Mucosa of gallbladder (tissue), 1 donor: ENCODE measurements at places on chromosomes 16 and 17.

GRCh38 chr16:6133009-6133557 is 1035.5 kb upstream of the EEF2KMT start:
- no peak for DNase-seq

DNA sequence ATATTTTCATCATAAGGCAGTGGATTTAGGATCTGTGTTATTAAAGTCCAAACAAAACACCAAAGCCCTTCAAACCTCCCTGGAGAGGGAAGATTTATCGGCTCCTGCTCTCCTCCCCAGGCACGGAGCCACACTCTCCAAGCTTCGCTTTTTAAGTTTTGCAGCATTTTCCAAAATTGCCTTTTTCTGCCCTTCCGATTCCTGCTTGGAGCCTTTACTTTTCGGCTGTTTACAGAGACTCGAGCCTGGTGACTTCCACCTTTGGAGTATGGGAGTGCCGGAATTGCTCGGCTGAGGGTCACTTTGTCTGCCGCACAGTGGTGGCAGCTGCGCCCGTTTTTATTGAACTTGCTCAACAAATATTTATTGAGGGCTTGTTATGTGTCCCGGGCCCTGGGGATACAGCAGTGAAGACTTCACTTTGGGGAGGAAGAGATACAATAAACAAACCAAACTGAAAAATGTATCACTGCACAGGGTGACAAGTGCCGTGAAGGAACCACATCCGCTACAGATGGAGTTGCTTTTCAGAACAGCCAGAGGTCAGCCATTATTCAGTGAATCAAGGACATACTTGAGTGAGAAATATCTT is 185.5 kb downstream of the NTN1 start:
- DNase-seq: no peak

- DNase-seq: no peak
These were observed 15.3 kb upstream of the PSMD7 start for GRCh38 chr16:74281300-74281699.

DNA sequence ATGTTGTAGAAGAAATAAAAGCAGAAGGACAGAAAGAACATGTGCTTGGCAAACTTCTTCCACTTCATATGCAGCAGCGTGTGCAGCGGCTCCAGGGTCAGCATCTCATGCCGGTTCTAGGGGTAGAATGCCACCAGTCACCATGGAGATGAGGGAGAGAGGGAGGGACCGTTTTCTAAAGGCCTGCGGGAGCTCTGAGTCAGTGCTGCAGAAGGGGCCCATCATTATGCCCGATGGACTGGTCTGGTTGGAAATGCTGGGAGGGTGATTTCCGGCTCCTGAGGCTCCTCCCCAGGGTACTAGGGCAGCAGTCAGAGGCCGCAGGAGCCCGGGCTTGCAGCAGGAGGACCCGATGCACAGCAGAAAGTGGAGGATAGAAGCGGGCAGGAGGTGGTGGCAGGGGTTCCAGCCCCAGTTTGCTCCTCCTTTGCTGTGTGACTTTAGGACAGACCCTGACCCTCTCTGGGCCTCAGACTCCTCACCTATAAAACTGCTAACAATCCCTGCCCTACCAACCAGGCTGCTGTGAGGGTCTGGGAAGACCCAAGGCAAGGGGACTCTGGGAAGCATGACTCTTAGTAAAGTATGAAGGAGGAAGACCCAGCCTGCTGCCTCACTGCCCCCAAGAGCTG is 28.6 kb downstream of the TRPV3 start:
- no peak for DNase-seq

GRCh38 chr17:4544135-4544950 is 10.8 kb downstream of the MYBBP1A start:
- DNase-seq: no peak

GRCh38 chr17:54948380-54948779 is 20.1 kb downstream of the COX11 start:
- no peak for DNase-seq

DNA sequence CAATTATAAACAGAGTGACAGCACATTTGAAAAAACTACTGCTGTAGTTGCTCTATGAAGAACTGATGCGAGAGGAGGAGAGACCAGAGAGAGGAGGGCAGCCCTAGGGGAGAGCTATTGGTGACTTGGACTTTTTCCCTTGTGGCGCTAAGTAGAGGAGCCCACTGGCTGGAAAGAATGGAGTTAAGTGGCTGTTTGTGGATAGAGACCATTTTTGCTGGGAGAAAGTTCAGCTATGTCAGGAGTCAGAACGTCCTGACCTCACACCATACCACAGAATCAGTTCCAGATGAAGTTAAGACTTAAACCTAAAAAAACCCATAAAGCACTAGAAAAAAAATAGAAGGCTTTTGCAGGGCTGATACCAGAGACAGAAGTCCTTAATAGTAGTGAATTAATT is 2.0 kb downstream of the POLR2A start:
- no peak for DNase-seq

DNA sequence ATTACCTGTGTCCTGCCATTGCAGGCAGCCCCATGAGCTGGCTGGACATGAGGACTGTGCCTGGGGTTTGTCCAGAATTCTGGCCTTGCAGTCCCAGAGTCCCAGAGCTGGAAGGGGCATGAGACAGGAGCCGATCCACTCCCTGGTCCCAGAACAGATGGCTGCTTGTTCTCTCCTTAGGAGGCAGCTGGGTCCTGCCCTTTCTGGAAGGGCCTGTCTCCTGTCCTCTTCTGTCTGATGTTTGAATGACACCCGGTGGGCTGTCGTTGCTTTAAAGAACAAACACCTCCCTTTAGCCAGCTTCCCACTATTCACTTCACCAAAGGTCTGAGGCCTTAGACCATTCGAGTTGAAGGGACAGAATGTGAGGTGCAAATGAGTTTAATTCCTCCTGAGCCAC is 63.8 kb downstream of the RAP1GAP2 start:
- no peak for DNase-seq

DNA sequence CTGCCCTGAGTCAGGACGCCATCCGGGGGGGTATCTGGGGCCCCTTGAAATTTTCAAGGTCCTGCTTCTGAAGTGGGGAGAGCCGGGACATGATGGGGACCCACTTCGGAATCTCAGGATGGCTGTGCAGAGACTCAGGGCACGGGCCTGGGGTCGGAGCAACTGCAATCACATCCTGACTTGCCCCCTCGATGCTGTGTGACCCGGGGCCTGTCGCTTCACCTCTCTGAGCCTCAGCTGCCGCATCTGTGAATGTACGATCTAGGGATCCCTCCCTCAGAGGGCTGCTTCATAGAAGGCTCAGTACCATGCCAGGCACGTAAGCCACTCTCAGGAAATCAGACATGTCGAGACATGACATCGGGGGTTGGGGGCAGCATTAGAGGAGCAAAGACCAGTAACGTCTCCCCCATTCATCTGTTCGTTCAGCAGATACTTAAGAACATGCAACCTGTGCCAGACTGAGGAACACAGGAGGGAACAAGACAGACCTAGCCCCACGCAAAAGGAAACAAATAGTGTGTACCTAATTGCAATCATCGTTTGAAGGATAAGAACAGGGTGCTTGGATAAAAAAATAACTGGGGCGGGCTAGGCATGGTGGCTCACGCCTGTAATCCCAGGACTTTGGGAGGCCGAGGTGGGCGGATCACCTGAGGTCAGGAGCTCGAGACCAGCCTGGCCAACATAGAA is 229.6 kb downstream of the PARN start:
- no peak for DNase-seq

- no peak for DNase-seq
These were observed 15.1 kb downstream of the GJD3 start for GRCh38 chr17:40349477-40349894.

- DNase-seq: no peak
These were observed 17.7 kb downstream of the LITAFD start for GRCh38 chr16:8899709-8900317.

DNA sequence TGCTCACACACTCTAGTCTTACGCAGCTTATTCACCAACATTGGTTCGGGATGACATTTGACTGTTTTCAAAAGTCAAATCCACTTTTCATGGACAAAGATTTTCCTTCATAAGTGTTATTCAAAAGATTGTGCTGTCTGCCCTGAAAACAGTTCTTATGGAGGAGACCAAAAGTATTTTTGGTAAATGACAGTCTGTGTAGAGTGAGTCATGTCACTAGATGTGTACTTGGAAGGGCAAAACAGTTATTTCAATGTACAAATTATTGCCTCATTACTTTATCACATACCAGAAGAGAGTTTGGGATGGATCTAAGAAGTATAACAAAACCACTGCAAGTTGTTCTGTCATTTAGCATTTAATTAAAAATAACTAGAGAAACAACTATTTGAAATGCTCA is 265.6 kb downstream of the CDH13 start:
- no peak for DNase-seq

GRCh38 chr16:84725481-84726078 is 25.8 kb downstream of the USP10 start:
- DNase-seq: no peak

DNA sequence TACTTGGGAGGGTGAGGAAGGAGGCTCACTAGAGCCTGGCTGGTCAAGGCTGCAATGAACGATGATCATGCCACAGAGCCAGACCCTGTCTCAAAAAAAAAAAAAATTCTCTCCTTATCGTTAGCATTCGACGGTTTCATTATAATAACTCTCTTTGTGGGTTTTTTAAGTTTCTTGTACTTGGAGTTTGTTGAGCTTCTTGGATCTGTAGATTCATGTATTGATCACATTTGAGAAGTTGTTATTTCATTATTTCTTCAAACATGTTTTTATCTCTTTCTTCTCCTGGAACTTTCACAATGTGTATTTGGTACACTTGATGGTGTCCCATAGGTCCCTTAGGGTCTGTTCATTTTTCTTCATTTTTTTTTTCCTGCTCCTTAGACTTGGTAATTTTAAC is 16.8 kb upstream of the ABCA3 start:
- DNase-seq: no peak

DNA sequence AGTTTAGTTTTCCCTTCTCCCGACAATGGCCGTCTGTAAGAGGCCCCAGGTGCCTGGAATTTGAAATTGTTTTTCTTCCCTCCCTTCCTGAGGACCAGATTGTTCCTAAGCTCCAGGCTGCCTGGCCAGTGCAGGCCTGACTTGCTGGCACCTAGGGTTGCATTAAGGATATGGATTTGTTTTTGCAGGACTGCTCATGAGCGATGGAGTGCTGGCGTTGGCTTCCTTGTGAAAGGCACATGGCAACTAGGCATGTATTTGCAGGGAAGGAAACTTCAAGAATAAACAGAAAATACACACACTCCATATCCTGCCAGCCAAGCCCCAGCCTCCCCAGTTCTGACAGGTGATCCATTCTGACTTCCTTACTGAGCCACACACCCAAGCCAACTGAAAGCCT is 25.5 kb upstream of the SOX9 start:
- no peak for DNase-seq

GRCh38 chr16:2955779-2956578 is 8.1 kb upstream of the KREMEN2 start:
- no peak for DNase-seq

DNA sequence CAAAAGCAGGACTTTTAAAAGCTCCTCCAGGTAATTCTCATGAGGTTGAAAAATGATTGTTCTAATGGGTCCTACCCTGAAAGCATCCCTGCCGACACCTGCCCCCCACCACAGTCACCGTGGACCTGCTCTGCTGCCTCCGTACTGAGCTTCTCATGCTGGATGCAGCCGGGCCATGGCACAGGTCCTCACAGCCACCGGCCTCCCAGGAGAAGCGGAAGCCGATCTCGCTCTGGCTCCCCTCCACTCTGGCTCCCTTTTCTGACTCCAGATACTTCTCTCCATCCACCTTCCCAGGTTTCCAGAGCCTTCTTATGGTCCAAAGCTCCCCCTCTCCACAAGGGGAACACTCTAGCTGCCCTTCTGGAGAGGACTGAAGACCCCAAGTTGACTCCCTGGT is 10.2 kb downstream of the RPRML start:
- no peak for DNase-seq

DNA sequence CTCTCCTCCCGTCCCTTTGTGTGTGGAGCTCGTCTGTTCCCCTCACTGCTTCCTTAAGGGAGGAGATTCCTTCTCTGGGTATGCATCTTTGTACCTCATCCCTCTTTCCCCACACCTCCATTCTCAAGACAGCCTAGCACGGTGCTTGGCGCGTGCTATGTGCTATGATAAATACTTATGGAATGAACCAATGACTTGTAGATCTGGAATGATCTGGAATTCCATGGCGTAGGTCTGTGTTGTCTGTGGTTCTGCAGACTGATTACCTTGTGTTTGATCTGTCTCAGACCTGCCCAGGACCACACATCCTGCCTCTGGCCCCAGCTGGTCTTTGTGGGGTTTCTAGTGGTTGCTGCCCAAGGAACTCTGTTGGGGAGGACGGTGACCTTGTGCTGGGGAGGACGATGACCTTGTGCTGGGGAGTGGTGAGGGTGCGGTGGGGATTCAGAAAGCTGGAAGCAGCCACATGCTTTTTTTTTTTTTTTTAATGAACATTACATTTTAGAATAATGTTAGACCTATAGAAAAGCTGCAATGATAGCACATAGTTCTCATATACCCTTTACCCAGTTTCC is 33.5 kb upstream of the ETV4 start:
- DNase-seq: no peak

DNA sequence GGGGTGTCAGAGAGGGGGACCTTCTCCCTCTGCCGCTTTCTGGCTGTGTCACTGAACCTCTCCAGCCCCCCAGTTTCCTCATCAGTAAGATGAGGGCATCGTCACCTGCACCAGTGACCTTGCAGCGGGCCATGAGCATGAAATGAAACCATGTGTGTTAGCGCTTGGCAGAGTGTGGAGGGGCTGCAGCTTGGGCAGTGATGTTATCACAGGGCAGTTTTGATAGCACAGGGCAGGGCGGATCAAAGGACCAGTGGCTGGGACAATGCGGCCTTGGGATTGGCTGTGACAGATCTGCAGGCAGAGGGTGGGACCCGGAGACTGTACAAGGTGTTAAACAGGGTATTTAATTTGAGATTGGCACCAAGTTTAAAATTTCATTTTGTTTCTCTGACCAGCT is 38.9 kb upstream of the NAT9 start:
- DNase-seq: no peak

DNA sequence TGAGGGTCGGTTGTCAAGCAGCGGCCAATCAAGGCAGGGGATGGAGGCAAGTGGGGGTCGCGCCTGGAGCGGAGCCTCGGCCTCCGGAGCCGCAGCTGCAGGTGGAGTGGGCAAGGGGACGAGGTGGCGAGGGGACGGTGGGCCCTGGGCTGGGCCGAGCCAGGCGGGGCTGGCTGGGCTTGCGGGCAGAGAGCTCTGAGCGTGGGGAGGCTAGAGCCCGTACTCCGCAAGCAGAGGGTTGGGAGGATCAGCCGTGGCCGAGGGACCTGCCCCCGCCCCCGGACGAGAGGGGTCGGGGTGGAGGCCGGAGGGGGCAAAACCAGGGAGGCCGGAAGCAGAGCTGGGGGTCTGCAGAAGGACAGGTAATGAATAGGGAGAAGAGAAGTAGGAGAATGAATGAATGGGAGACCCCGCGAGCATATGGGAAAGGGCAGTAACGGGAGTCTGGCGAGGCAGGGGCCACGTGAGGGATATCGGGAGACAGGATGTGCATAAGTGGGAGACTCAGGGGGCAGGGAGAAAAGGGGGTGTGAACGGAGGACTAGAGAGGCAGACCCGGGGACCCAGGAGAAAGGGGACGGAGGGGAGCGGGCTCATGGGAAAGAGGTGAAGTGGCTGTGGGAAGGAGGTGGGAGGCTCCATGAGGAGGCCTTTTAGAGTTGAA is at the start of gene KATNB1:
KATNB1 (plus strand) TSS at position 16 of the 664 bp plus-strand sequence. CDS start 1,474 bp downstream, outside the sequence.
- DNase-seq: no peak

GRCh38 chr17:42133461-42134041 is 10.9 kb downstream of the HSPB9 start:
- DNase-seq: no peak
